CD4-positive, alpha-beta T cell (primary cell): ENCODE measurements at places on chromosomes 2 and 18.
A peak's percentile ranks its signal among the peaks of the same experiment; 100 is the strongest.

DNA sequence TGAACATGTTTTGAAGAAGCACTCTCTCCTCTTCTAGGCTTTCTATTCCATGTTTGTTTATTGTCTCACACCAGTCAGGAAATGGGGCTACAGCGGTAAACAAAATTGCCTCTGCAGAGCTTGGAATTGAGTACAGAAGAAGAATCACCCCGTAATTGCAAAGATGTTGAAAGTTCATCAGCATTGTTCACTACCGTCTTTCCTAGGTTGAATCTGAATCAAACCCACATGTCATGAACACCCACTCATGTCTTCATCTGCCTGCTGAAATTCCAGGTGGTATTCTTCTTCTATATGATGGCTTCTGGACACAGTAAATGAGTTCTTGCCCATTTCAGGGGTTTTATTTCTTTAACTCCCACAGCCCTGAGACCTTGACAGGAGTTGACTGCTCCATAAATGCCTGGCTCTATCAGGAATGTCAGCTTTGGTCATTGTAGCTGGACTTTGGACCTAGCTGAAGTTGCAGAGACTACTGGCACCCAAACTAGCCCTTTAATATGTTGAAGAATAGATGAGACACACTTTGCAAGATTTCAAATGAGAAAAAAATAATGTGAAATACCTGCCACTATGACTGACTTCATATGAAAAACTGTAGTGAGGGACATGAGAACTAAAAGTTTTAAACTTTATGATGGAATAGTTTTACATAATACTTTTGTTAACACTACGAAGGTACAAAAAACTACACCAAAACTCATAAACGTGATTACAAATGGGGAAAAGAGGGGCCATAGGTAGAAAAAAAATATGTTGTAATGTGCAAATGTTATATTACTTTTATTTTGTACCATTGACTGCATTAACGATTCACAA, 1235.3 kb upstream of the ZEB2 start:
- no peak for DNase-seq

DNA sequence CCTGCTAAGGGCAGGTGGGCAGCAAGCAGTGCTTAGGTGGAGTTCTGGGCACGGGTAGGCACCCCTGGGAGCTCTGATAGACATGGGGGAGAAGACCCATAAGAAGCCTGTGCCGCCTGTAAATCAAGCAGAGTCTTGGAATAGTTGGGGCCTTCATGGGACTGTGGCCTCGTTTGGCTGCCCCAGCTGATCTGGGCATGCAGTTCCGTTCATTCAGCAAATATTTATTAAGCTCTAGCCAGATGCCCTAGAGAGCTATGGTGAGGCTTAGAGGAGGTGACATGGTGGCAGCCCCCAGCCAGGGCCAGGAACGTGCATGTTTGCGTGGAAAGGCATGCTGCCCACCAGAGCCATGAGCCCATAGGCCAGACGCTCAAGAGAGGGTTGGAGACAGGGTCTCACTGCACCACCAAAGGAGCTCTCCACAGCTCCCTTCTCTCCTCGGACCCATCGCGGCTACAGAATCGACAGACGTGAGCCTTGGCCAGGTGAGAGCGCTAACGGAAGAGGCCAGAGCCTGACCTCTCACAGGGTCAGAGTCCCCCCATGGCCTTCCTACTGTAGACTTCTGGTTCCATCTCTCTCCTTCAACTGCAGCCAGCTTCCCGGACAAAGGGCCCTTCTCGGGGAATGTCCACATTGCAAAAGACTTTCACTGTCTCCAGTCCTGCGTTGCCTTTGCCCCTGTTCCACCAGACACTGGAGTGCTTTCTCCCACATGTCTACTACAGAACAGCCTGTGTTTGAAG, 135.7 kb downstream of the INHBB start:
- DNase-seq = no peak

DNA sequence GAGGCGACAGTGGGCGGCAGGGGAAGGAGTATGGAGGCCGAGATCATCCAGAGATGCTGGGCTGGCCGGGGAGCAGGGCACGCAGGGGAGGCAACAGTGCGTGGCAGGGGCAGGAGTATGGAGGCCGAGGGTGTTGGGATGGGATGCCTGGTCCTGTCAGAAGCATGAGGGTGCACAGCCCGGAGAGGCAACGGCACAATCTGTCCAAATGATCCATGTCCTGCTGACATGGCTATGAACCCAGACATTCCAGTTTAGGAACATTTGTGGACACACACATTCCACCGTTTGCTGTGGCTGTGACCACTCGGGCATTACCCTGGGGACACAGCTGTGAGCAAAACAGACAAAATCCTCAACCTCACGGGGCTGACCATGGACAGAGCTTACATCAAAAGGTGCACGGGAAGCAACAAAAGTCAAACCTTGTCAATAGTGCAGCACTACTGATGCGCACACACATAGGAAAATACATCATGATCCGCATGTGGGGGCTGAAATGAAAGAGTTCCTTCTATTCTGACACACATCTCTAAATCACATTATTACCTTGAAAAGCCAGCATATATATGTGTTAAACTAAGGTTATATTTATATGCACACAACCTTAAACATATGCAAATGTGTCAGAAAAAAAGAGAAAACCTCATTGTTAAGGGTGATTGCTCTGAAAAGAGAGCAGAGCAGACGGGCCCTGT, 144.0 kb upstream of the GPC1 start:
- no peak for DNase-seq

GRCh38 chr2:127792805-127793204, 18.2 kb downstream of the WDR33 start:
- no peak for DNase-seq

- no peak for DNase-seq
Measured at GRCh38 chr2:119853777-119854399, 94.2 kb downstream of the PTPN4 start.

- DNase-seq = no peak
Measured at GRCh38 chr2:177332026-177332991, 60.3 kb upstream of the AGPS start.

- DNase-seq = no peak
Measured at GRCh38 chr2:9847140-9847539, 3.9 kb downstream of the TAF1B start.

DNA sequence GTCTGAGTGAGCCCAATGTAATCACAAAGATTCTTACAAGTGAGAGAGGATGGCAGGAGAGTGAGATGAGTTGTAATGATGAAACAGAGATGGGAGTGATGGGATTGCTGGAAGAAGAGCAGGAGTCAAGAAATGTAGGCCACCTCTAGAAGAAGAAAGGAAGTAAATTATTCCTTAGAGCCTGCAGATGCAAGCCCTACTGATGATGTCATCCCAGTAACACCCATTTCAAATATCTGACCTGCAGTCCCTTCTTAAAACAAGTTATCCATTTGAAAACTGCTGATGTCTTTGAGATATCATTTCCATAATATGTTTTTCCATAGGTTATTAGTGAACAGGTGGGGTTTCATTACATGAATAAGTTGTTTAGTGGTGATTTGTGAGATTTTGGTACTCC, 888.0 kb upstream of the SLC39A10 start:
- no peak for DNase-seq

DNA sequence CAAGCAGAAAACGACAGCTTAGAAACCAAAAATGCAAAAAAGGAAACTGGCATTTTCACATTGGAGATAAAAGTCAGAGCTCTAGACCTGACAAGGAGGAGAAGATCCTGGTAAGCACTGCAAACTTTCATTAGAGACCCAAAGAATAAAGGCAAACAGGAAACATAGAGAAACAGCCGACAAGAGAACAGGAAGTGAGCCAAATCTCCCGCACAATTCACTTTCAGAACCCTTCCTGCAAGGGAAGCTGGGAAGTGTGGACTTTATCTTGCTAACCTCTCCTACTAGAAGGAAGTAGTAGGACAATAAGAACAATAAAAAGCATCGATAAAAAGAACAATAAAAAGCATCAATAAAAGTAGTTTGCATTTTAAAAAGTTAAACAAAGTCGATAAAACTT, 417.8 kb upstream of the SPHKAP start:
- DNase-seq = no peak

GRCh38 chr2:230209422-230210051, 10.2 kb downstream of the SP110 start:
- peak; percentile 13 for DNase-seq

- DNase-seq = no peak
Measured at GRCh38 chr18:199768-200167, 41.4 kb downstream of the USP14 start.

DNA sequence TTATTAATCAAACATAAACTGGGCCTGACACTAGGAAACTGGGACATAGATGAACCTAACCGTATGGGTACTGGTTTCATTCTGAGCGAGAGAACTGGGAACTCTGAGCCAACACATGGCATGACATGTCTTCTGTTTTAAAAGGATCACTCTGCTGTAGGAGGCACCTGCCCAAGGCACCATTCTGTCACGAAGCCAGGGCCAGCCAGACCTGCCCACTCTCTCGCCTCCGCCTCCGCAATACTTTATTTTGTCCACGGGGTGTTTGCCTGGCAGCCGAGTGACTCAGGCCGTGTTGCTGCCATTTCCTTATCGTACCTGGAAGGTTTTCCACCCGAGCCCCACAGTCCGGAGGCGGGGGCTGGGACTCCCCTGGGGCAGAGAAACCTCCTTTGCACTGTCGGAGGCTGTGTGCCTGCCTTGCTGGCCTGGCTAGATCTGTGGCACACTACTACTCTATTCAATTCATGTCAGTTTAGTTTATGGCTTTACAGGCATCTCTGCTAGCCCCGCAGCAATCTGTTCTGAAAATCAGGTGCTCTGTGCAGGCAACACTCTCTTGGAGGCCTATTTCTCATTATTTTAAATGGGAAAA, 120.4 kb upstream of the ACKR3 start:
- DNase-seq = no peak

DNA sequence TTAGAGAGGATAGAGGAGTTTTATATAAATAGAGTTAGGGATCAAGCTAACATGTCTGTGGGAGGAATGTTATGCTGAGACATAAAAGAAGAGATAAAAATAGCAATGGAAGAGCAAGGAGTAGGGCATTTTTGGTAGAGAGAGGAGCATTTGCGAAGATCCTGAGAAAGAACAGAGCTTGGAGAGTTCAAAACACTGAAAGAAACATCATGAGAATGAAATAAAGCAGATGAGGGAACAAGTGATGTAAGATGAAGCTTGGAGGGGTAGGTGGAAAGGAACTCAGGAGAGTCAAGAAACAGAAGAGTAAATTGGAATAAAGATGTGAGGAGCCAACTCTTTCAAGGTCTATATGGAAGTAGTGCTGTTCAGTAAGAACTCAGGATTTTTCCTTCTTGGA, 308.6 kb downstream of the PARD3B start:
- DNase-seq = no peak

DNA sequence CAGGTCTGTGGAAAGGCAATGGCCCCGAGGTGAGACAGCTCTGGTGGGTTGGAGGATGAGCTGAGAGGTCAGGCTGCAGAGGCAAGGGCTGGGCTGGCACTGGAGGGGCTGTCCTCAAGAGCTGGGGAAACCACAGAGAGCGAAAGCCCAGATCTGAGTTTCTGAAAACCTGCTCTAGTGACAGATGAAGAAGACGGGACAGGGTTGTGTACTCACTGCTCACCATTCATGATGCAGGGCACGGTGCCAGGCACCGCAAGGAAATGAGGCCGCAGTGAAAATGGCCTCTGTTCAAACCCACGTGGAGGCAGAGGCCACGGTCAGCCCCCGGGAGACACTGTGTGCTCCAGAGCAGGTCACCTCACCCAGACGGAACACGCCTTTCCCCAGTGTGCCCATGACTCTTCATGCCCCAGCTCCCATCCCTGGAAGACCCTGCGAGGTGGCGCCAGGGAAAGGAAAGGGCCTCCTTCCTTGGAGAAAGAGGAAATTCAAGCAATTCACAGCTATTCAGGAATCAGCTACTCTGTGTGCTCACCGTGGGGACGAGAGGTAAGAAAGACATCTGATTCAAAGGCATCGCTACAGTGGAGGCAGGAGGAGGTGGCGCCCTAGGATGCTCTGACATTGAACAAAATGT, 24.3 kb upstream of the ID2 start:
- no peak for DNase-seq

DNA sequence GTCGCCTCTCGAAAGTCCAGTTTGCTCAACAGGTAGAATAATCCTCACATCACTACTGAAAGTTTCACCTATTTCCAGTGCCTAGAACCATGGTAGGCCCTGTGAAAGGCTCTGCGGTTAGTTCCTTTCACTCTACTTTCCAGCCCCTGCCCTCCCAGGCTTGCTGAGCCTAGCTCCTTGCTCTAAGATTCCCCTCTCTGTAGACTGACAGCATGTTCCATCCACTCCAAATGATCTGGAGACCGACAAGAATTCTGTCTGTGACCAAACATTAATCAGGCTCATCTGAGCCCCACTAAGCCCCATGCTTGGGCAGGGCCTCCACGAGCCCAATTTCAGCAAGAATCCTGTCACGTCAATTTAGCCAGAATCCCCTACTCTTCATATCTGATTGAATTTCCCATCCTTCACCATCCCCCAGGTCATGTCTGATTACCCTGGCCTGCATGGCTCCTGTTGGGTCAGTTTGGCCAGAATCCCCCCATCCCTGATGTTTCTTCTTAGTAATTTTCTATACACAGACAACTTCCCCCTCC, 307.0 kb downstream of the ALK start:
- DNase-seq = no peak

DNA sequence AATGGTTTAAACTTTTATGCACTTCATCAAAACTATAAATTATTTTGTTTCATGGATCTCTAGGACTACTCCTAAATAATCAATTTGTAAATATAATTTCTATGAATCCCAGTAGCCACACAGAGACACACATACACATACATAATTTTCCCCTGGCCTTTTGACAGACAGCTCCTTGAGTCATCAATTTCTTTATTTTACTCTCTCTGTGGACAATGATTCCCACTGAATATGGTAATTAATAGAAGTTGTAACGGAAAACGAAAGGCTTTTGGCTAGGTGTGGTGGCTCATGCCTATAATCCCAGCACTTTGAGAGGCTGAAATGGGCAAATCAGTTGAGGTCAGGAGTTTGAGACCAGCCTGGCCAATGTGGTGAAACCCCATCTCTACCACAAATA, 235.1 kb downstream of the EPHA4 start:
- DNase-seq = no peak

GRCh38 chr2:163347982-163348856, 387.6 kb downstream of the FIGN start:
- no peak for DNase-seq

DNA sequence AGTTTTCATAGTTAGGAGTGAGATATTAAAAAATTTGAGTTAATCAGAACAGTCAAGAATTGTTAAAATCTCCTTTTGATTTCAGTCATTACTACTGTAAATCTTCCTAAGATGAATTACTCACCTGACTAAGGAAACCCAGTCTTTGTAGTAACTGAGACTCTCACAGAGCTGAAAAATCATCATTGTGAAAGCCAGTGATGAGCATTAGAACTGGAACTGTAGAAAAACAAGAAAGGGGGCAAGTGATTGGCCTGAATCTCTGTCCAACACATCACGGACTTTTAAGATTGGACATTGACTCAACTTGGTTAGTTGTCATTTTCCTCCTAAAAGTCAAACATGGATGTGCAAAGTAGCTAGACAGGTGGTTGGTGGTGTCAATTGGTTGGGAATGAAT, 21.9 kb downstream of the SETBP1 start:
- DNase-seq = no peak

- DNase-seq = no peak
Measured at GRCh38 chr2:63192169-63192888, 141.7 kb downstream of the OTX1 start.
